ENCODE measurements at places on chromosomes 16 and 17.

- DNase-seq, result no peak
Measured at GRCh38 chr17:28018439-28019070, 23.9 kb upstream of the NLK start.

DNA sequence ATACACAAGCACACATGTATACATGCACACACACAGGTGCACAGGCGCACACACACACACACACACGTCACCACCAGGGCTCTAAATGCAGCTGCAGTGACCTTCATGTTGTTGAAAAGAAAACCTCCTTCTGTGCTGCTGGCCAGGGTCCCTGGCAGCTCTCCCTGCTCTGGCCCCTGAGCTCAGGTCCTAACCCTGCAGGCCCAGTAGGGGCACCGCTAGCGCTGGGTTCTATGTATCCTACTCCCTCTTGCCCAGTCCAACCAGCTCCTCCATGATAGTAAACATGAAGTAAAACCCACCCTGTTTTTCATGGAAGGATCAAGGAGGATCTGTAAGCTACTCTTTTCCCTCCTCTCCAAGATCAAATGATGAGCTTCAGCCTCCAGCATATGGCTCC lies 172.8 kb downstream of the RBFOX3 start:
- no peak for DNase-seq

- no peak for DNase-seq
Measured at GRCh38 chr16:75559564-75560372, 3.7 kb upstream of the TMEM231 start.

- no peak for DNase-seq
Measured at GRCh38 chr17:17119106-17119505, 76.8 kb downstream of the MPRIP start.

DNA sequence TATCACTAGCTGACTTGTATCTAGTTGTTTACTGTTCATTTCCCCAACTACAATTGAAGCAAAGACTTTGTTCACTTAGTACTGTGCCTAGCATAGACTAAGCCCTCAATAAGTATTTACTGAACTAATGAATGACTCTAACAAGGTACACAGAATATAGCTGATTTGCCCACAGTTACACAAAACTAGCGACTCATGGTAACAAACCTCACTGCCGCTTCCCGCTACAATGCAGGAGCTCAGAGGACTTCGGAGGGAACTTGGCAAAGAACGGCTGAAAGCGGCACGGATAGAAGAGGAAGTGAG lies 524 bp downstream of the EFTUD2 start:
- no peak for DNase-seq

All from stimulated activated CD4-positive, alpha-beta T cell treated with anti-CD3 and anti-CD28 coated beads, Interleukin-1b, Interleukin-23, amount 100 ng/mL, for 1 hour (primary cell).